Mucosa of descending colon (tissue), 3 donors: ENCODE measurements at places on chromosomes 7 and 10. TPM values are rescaled to one million over a fixed set of nuclear protein-coding genes. Genes with fewer than 3 reads are reported as not detected.

DNA sequence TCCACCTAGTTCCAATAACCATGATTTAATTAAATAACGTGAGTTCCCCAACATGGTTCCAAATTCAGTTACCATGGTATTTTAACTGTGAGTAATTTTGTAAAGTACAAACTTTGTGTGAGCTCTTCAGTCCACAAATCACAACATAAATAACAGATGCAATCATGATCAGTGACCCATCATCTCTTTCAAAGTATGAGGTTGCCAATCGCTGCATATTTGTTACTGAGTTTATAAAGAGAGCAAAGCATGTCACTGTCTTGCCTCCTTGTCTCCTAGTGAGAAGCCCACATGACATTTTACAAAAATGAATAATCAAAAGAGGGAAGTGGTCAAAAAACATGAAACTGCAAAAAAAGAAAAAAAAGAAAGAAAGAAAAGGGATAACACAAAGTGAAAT, 69.1 kb upstream of the PDSS1 start:
- DNase-seq = no peak

GRCh38 chr7:30790356-30790755, 19.1 kb downstream of the MINDY4 start:
- DNase-seq = no peak

- peak; percentile 67 for DNase-seq
Measured at GRCh38 chr10:91163269-91163868, 57.1 kb upstream of the PCGF5 start.

- DNase-seq = no peak
Measured at GRCh38 chr10:84531396-84531795, 203.0 kb downstream of the CCSER2 start.

- no peak for DNase-seq
Measured at GRCh38 chr10:114482480-114483304, 78.4 kb upstream of the AFAP1L2 start.

DNA sequence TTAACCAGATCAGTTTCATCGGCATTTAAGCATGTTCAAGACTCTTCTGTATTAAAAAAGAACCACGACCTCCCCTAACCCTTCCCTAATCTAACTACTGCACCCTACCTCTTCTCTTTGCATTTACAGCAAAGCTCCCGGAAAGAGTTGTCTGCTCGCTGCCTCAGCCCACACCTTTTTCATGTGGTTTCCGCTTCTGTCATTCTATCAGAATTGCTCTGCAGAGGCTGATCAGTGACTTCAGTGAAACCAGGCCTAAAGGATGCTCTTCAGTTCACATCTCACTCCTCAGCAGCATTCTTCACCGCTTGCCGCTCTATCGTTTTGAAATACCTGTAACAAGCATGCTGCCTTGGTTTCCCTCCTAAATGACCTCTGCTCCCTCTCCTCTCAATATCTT, 160.9 kb downstream of the SDK1 start:
- DNase-seq = peak; percentile 28

GRCh38 chr10:75773231-75773780, 341.9 kb downstream of the LRMDA start:
- DNase-seq = no peak

CLRN3 gene
- 176 TPM for total RNA-seq

DNA sequence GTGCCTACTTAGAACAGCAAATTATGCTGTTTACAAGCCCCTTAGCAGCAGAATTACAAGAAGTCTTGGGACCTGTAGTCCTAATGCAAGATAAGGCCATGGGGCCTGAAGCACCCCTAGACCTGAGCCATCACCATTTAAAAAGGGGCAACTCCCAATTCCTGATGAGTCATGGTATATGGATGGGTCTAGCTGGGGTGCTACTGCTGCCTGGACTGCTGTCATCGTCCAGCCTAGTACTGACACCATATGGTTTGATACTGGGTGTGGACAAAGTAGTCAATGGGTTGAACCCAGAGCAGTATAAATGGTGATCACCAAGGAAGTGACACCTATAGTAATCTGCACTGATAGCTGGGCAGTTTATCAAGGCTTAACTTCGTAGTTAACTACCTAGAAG, 450.0 kb downstream of the IPMK start:
- no peak for DNase-seq

GRCh38 chr7:78195281-78195680, 396.7 kb downstream of the PHTF2 start:
- no peak for DNase-seq

GRCh38 chr10:30495687-30496086, 61.7 kb downstream of the MAP3K8 start:
- DNase-seq = no peak

CUBN gene
- total RNA-seq = 0.31 TPM

DNA sequence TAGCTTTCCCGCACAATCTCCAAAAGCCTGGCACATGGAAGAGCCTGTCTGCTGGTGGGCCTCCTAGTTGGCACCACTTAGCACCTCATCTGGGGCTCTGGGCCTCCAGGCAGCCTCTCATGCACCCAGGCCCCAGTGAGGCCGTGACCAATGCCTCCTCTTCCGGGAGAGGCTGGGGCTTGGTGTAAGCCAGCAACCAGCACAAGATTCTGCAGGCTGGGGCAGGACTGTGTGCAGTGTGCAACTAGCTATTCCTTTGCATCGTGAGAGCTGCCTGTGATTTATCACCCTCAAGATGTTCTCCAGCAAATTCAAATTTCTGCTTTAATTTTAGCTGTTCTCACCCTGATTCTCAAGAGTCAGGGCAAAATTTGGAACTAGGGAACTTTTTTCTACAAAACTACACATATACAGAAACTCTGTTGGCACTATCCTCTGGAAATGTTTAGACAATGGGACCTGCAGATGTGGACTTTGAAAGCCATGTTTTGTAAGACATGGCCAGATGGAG, 603.7 kb upstream of the MKI67 start:
- DNase-seq = no peak

DNA sequence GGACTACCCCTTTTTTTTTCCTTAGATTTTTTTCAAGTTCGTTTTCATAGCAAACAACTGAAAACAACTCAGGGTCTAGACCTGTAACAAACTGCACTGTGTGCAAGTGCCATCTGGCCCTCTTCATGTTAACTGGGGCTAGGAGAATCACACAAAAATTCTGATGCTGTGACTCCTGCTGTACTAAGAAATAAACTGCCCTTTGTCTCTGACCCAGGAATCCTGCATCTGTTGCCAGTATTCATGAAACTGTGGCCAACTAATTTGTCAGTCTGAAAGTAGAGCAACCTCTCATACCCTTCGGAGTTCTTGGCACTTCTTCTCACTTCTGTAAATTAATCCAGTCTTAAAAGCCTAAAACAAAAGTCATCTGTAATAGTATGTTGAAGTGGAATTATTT, 218.4 kb upstream of the PCDH15 start:
- no peak for DNase-seq

RAB19 gene
- total RNA-seq = 21.5 TPM

BAMBI gene
- 4.2 TPM for total RNA-seq

DNA sequence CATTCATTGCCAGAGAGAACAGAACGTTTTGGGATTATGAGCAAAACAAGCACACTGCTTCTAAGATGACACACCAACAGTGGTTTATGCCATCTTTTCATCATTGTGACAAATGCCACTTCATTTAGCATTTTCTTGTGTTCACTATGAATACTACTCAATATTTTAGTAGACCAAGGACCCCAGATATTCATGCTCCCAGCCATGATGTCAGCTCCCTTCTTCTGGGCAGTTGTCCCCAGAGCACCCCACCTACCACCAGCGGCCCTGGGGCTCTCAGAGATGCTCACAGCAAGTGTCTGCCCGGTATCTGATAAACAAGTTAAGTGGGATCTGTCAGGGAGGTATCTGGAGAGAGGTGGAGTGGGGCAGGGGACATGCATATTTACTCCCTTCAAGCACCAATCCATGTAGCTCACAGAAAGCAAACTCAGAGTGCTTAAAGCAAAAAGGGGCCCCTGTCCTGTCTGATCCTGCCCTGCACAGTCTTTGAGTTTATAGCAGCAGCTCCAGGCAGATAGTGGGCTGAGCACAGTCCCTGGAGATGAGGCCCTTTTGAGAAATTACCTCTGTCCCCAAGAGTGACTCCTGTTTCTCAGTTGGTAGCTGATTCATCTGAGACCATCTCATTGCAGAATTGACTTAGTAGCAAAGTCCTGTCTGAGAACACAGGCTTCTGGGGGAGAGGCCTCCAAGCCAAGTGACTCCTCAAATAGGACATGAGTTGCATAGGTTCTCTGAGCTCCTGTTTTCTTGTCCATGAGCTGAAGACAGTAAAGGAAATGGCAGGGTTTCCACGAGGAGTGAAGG, 281.8 kb upstream of the KLF6 start:
- DNase-seq = no peak

PTF1A gene
- not detected for total RNA-seq

GRCh38 chr10:110008518-110009339, 945 bp downstream of the ADD3 start:
- DNase-seq = peak; percentile 75

- no peak for DNase-seq
Measured at GRCh38 chr10:92387289-92387940, 96.4 kb downstream of the MARCHF5 start.

CDHR1 gene
- total RNA-seq = 114 TPM

DNA sequence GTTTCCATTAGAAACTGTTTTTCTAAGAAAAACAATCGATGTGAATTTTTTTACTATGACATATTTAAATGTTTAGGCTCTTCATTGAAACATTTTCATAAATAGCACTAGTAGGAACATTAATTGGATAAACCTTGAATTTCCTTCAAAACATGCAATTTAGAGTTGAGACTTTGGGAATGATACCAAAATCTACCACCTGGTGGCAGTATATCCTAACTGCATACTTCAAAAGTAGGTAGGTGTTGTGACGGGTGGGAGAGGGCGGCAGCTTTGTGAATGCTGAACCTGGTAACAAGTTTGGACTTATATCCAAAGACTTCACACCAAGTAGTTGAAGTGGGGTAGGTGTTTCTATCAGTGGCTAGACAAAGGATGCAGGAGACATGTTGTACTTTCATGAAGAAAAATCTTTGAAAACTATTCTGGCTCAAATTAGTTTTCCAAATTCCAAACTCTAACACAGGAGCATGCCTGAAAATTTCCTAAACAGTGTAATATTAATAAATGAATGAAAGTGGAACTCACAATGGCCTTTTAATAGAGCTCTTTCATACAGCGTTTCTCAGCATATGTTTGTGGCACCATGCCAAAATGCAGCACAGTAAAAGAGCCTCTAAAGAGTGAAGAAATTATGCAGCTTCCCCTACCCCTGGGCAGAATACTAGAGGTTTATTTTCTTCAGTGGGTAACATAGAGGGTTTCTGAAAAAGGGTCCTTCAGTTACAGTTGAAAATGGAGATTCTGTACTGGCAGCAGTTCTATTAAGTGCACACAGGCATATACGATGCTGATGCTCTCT, 201.0 kb upstream of the TPK1 start:
- DNase-seq = no peak

DNA sequence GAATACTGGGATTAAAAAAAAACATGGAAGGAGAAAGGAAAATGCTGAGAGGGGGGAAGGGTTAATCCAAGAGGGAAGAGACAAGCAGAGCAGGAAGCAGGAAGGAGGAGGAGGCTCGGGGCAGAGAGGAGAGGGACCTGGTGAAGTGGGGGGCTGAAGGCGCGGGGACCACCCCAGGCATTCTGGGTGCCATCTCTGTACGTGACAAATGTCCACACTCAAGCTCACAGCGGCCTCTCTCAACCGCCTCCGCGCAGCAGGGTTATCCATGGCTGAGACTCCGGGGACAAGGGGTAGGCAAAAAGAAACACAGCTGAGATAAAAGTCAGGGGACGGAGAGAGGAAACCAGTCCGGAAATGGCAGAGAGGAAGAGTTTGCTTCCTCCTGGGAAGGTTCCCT, 33.9 kb downstream of the EN2 start:
- no peak for DNase-seq

SPDYE5 gene
- 0.17 TPM for total RNA-seq

DNA sequence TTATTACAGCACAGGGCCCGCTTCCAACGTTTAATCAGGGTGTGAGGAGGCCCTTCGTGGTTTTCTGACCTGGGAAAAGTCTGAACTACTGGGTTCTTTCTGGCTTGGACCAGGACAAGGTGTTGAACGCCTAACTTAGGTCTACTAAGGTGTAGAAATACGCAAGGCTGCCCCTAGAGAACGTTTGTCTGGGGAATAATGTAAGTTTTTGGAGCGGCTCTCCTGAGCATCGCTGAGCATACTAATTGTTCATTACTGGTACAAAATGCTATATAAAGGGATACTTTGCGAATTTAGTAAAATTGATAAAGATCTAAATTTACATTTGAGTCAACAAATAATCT, 32.4 kb upstream of the TOMM7 start:
- no peak for DNase-seq

DNA sequence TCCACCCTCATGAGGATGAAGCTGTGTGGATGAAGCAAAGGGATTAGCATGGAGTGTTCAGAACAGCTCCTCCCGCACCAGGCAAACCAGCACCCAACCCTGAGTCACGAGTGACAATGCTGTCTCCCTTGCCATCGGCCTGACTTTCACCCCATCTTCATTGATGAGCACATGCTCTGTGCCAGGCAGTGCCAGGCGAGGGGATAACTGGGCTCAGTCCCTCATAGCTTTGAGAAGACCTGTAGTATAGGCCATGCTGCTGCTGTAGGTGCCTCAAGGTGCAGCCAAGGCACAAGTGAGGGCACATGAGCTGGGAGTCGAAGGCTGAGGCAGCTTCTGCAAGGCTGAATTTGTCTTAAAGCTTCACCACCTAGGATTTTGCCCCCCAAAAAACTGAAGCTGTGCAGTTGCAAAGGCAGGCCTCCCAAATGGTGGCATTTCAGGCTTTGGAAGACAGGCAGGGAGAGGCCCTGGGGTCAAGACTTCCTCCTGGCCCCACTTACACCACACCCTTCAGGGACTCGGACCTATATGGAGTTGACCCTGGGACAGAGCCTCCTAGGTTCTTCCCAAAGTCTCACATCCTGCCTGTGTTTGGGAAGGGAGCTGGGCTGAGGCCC, 54.2 kb upstream of the GDF10 start:
- no peak for DNase-seq

CLDN3 gene
- total RNA-seq = 229 TPM

DNA sequence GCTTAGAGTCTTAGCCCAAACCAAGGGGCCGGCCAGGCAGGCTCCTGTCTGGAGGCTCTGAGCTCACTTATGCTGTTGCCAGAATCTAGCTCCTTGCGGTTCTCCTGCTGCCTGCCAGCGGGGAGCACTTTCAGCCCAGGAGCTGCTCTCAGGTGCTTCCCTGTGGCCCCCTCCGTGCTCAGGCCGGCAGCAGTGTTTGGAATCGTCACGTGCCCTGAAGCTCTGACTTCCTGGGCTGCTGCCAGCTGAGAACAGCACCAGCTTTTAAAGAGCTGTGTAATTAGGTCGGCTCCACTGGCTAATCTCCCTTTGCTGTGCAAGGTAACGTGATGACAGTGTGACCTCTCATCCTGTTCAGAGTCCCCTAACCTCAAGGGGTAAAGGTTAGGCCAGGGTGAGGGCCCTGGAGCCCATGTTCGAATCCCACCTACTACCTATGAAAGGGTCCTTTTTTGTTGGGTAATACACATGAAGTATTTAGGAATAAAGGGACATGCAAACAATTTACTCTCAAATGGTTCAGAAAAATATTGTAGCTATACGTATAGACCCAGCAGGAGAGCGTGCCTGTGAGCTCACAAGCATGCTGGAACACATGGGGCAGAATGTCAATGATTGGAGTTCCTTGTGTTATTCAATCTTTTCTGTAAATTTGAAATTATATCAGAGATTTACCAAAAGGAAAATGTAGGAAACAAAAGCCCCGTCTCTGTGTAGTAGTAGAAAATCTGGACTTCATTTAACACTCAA, 16.6 kb downstream of the ZNF862 start:
- DNase-seq = peak; percentile 72

- peak; percentile 23 for DNase-seq
Measured at GRCh38 chr7:1640376-1641172, 29.5 kb upstream of the ELFN1 start.

- no peak for DNase-seq
Measured at GRCh38 chr7:42753367-42753766, 158.5 kb downstream of the C7orf25 start.

NANOS1 gene
- total RNA-seq = 0.43 TPM
